Subcutaneous preadipocyte (primary cell): ENCODE measurements at places on chromosomes 5 and 9. TPM values are rescaled to one million over a fixed set of nuclear protein-coding genes. Genes with fewer than 3 reads are reported as not detected.

The ALDH7A1 gene
- total RNA-seq, result 25.4 and 28.3 TPM in 2 replicates

The PLEKHG4B gene
- total RNA-seq, result not detected in 2 replicates

The CHSY3 gene
- total RNA-seq, result 2.6 and 8.8 TPM in 2 replicates

The NUDT12 gene
- total RNA-seq, result 11.4 and 13.1 TPM in 2 replicates

The PHF24 gene
- not detected in 2 replicates for total RNA-seq
